ENCODE measurements at places on chromosomes 7 and 10.

GRCh38 chr10:131645756-131646155, 255.1 kb upstream of the PPP2R2D start:
- DNase-seq = no peak

DNA sequence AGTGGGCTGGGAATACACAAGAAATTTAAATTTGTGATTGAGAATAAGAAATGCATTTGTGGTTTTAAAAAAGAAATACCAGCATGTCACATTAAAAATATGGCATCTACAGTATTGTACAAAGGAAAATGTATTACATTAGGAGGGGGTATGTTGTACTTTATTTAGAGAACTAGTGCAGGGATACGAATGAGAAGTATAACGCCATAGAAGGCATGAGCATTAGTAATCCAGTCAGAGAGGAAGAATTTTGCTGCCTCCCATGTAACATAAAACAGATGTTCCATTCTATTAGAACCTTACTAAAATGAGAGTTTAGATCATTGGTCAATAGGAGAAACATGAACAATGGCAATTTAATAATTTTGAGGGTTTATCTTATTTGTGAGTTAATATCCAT, 182.2 kb downstream of the ADK start:
- DNase-seq = no peak

DNA sequence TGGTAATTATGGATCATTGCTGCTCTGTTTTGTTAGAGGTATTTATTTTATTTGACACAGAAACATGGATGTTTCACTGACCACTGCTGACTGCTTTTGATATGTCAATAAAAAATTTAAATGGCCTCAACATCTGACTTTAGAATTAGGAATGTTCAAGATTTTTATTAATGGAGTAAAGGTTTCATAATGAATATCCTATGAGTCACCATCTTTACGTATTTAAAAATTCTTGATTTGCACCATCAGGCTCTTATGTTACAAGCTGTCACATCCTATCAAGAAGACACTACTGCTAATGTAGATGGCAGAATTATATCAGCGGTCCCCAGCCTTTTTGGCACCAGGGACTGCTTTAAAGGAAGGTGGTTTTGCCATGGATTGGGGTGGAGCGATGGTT, 578.7 kb upstream of the NRP1 start:
- no peak for DNase-seq

DNA sequence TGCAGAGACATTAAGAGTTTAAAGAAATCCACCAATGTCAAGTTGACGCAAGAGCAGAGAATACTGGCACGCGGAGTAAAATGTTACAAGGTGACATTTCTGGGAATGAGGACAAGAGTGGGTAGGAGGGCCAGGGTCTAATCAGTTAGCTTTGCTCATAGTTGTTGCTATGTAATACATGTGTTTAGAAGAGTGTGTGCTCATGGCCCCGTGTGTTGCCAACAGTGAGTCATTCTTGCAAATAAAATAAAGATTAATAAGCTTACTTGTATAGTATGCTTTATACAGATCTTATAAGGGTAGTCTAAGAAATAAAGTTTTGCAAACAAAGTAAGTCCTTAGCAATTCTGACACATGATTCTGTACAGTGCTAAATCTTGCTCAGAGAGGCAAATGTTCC, 64.5 kb downstream of the DNMBP start:
- DNase-seq = no peak

- no peak for DNase-seq
Measured at GRCh38 chr7:1254281-1255079, 21.8 kb downstream of the UNCX start.

All from activated T-cell treated with anti-CD3 and anti-CD28 coated beads for 4 hours (primary cell).